ENCODE measurements at places on chromosomes 4 and X.

DNA sequence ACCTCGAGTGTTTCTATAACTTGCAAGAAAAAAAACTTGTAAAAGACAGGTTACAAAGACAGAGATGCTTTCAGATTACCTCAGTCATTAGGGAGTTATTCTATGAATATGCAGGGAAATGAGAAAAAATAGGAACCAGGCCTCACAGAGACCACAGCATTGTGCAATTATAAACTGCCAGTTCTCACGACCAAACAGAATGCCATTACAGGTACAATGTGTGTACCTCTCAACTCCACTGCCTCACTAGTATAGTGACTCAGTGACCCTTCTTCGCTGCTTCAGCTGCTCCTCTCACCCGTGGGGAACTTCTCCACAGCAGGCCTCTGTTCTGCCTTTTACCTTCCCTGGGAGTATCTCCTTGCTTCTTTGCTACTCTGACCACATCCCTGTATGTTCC is 2.3 kb upstream of the HTATSF1 start:
- no peak for DNase-seq

- DNase-seq, result no peak
These were observed 310.8 kb downstream of the AFF2 start for GRCh38 chrX:148811236-148811635.

- no peak for DNase-seq
These were observed 56.7 kb downstream of the DOCK11 start for GRCh38 chrX:118552121-118552900.

- no peak for DNase-seq
These were observed 87.3 kb upstream of the NMU start for GRCh38 chr4:55723403-55723802.

GRCh38 chr4:71558248-71558647 is 219.4 kb downstream of the SLC4A4 start:
- DNase-seq, result no peak

DNA sequence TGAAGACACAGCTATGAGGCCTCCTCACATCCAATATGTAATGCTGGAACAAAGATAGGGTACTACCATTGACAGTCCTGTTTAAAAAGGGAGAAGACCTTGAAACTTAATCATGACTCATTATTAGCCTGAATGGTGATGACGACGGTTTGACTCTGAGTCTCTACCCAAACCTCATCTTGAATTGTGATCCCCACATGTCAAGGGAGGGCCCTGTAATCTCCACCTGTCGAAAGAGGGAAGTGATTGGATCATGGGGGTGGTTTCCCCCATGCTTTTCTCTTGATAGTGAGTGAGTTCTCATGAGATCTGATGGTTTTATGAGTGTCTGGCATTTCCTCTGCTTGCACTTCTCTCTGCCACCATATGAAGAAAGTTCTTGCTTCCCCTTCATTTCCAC is 395.3 kb upstream of the CPEB2 start:
- DNase-seq, result no peak

DNA sequence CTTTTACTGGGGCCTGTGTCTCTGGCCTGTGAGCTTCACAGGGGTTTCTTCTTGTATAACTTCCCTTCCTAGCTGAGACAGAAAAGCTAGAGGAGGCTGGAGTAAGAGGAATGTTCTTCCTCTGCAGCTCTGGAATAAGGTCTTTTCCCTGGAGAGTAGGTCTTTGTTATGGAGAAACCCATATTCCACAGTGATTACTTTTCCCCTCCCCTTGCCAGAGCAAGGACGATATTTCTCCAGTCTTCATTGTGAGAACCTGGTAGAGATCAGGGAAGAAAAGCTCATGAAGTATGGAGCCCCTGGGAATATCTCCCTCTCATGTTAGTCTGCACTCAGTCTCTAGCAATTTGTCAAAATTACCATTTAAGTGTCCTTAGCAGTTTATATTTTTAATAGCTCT is 18.7 kb upstream of the GLRB start:
- DNase-seq, result no peak

DNA sequence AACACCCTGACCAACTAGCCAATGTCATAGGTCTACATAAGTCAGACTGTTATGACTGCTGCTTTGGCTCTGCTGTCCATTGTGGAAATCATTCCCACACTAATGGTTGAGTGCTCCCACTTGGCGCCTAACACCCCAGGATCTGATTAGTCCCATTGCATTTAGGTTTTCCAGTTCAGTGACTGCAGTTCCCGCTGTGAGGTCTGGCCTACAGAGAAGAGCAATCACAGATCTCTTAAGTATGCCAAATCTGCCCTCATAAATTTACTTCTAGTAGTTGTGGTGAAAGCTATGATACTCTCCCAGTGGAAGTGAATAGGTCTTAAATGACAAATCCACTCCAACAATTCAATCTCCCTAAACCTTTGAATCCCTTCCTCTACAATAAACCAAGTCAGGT is 77.3 kb upstream of the IL2 start:
- DNase-seq, result no peak

- DNase-seq, result no peak
These were observed 1.6 kb downstream of the PI4K2B start for GRCh38 chr4:25235401-25235800.

DNA sequence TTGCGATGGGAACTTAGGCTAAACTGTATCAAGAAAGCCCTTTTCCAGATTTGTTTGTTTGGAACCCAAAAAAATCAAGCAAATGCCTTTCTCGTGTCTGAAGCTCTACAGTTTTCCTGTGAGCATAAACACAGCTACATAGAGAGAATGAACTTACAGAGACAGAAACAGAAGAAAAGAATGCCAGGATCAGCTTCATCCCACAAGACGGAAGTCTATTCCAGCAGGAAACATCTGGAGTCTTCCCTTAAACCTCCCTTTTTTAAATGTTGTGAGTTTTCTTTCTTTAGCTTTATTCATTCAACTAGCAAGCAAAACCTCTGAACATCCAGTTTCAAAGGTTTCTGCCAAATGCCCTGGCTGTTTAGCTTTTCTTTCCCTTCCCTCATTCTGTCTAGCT is 32.6 kb upstream of the ZFP42 start:
- no peak for DNase-seq

DNA sequence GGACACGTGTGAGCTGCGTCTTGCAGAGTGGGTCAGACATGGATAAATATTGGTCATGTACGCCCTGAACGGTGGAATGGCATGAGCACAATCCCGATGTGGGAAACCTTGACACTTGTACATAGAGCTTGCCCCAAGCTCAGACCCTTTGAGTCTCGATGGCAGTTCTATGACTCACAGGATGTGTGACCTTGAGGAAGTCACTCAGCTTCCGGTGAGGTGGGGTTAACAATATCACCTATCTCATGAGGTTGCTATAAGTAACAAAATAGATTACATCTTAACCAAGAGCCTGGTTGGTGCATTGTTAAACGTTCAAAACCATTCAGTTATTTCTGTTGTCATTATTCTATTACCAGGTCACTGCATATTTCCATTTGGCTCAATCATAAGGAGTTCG is 109.1 kb upstream of the TBL1X start:
- no peak for DNase-seq

DNA sequence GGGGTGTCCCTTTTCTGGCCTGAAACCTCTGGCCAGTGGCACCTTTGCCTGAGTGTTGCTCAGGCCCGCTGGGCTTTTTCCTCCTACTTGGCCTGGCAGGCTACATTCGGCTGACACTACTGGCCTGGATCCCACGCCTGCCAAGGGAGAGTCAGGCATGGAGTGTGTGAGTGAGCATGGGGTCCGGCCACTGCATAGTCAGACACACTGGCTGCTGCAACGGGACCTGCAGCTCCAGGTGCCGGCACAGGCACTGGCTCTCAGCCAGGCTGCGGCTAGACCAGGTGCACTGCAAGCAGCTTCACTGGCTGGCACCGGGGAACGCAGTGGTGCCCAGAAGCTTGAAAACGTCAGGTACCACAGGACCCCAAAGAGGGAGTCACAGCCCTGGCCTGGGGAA is 434.9 kb downstream of the ARHGAP24 start:
- DNase-seq, result no peak

DNA sequence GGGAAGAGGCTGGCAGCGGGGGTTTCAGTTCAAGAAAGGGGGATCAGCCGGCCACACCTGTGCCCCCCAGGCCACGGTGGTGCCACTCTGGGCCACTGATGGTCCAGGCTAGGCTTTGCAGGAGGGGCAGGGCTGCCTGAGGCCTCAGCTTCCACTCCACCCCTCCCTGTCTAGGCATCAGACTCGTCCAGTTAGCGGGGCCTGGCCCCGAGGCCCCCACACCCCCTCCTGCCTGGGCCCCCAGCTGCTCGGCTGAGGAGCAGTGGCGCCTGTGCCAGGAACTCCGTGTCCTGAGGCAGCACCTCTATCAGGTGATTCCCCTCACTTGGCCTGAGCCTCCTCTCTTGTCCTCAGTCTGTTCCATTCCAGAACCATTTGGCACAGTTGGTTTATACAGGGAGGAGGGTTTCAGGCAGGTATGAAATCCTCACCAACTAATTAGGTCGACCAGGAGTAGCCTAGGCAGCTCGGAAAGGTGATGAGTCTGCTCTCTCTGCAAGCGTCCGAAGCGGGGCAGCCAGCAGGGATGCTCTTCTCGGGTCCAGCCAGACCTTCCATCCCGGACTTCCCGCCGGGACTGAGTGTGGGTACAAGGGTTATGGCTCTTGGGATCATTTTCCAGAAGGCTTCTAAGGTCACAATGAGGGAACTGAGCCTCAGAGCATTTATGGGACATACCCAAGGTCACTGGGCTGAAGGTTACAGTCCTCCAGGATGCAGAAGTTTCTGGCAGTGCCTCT is 2.1 kb downstream of the NSG1 start:
- DNase-seq, result no peak

DNA sequence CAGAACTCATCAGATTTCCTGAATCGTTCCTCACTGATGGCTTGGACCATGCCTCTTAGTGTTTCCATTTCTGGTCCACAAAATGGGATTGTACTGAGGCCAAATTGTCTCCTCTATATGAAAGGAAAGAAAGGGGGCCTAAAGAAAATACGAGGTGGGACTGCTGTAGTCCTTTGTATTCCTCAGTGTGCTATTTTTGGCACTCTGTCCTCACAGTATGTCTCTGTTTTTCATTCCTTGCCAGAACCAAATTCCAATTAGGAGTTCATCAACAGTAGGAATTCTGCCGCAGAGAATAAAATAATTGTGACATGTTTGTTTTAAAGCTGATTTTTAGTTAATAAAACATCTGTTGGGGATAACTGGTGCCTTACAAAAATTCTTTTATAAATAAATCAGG is 515.7 kb downstream of the SMARCA1 start:
- no peak for DNase-seq

DNA sequence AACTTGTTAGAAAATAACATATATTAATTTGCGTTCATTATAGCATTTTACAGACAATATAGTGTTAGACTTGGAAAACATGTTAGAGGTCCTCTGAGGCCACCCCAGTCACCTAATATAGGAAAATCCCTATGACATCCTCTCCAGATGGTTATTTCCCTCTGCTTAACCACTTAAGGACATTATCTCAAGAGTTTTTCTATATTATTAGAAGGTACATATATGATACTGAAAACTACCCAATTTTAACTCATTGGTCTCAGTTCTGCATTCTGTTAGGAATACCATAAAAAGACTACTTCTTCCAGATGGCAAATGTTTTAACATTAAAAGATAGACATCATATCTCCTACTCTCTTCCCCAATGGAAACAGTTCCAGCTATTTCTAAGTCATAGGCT is 21.4 kb downstream of the PTPN13 start:
- no peak for DNase-seq

DNA sequence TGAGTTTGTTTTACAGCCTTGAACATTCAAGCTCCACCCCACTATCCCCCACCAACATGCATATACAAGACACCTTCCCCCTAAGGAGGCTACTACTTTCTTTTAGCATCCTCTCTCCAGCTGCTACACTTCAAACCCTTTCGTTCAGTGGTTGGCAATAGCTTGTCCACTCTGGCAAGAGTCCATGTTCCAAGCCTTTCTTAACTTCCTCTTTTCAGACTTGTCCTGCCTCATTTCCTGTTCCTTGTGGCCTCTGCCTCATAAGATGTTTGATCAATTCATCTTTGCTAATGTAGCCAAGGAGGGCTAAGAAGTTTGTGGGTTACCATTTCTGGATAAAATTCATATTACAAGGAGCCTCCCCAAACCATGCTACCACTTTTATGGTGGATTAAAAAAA is 20.8 kb upstream of the ZCCHC12 start:
- no peak for DNase-seq

GRCh38 chr4:101198682-101199339 is 148.5 kb downstream of the PPP3CA start:
- no peak for DNase-seq

GRCh38 chr4:145775406-145775805 is 95.5 kb downstream of the C4orf51 start:
- no peak for DNase-seq

GRCh38 chr4:120263618-120264017 is 197.0 kb upstream of the MAD2L1 start:
- no peak for DNase-seq

DNA sequence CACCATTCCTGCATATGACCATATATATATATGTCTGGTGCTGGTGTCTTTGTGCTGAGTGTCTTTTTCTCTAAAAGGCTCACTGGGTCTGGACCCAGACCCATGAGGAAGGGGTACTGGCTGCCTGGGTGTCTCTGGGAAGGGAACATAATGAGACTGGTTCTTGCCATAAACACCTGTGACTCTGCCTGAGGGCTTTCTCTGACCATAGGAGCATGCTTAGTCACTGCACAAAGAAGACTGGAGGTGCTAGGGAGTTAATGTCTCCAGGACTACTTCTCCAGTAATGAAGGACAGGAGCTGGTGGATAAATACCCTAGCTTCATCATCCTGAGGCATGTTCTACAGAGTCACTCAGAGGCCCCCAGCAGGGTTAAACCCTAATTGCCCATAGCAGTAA is 47.1 kb upstream of the CASK start:
- no peak for DNase-seq

DNA sequence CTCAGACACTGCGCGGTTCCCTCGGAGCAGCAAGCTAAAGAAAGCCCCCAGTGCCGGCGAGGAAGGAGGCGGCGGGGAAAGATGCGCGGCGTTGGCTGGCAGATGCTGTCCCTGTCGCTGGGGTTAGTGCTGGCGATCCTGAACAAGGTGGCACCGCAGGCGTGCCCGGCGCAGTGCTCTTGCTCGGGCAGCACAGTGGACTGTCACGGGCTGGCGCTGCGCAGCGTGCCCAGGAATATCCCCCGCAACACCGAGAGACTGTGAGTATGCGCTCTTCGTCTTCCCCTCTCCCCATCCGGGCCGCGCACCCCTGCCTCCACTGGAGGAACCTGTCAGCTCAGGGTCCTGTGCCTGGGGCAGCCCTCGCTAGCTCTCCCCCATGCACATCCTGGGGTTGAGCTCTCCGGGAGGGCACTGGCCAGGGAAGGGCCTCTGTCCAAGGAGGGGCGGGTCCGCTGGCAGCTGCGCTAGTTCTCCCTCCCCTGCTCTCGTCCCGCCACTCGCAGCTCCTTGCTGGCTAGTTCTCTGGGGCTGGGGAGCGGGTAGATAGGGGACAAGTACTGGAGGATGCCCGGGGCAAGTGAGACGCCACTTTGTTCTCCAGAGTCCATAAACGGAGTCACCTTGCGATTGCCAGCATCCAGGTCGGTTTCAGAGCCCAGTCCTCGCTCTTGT is 2.2 kb downstream of the SLIT2 start:
- no peak for DNase-seq
